Right renal pelvis (tissue), 4 donors: ENCODE measurements at places on chromosomes 1 and 21.
A peak's percentile ranks its signal among the peaks of the same experiment; 100 is the strongest.

GRCh38 chr1:194164755-194165154 lies 978.3 kb upstream of the B3GALT2 start:
- DNase-seq = peak; percentile 28

DNA sequence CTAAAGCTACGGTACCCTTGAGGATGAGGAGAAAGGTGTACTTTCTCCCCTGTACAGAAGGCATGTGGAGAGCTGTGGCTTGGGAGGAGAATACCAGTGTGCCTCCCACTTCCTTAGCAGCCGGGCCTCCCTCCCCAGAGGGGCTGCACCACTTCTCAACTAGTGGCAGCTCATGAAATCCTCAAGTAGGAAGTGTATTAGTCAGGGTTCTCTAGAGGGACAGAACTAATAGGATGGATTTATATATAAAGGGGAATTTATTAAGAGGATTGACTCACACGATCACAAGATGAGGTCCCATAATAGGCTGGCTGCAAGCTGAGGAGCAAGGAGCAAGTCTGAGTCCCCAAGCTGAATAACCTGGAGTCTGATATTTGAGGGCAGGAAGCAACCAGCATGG lies 53.1 kb upstream of the PPP2R5A start:
- DNase-seq = no peak

GRCh38 chr1:171715813-171716251 lies 26.0 kb downstream of the VAMP4 start:
- DNase-seq = peak; percentile 3

GRCh38 chr1:218451415-218451814 lies 106.3 kb downstream of the TGFB2 start:
- DNase-seq = no peak

GRCh38 chr1:192700834-192701271 lies 64.9 kb downstream of the RGS13 start:
- DNase-seq = no peak

- DNase-seq = no peak
These were observed 305.7 kb downstream of the MATN1 start for GRCh38 chr1:30417701-30418046.

GRCh38 chr1:185427264-185427663 lies 110.2 kb upstream of the IVNS1ABP start:
- no peak for DNase-seq

GRCh38 chr1:231487019-231487418 lies 41.5 kb upstream of the TSNAX start:
- no peak for DNase-seq

DNA sequence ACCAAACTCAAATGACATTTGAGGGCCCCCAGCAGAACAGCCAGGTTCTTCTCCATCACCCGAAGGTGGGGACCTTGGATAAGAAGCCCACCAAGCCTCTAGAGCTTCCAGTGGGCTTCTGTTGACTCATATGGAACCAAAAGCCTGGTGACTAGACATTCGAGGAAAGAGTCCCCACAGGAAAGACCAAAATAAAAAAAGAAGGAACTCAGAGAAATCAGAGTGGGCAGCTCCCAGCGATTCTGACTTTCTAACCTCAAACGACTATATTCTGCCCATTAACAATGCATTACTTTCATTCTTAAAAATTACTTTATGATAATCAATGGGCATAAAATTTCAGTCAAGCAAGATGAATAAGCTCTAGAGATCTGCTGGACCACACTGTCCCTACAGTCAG lies 9.6 kb upstream of the CHIT1 start:
- DNase-seq = no peak

GRCh38 chr1:227218870-227219573 lies 99.3 kb downstream of the CDC42BPA start:
- no peak for DNase-seq

- no peak for DNase-seq
These were observed 32.6 kb upstream of the RGS8 start for GRCh38 chr1:182716740-182717720.

DNA sequence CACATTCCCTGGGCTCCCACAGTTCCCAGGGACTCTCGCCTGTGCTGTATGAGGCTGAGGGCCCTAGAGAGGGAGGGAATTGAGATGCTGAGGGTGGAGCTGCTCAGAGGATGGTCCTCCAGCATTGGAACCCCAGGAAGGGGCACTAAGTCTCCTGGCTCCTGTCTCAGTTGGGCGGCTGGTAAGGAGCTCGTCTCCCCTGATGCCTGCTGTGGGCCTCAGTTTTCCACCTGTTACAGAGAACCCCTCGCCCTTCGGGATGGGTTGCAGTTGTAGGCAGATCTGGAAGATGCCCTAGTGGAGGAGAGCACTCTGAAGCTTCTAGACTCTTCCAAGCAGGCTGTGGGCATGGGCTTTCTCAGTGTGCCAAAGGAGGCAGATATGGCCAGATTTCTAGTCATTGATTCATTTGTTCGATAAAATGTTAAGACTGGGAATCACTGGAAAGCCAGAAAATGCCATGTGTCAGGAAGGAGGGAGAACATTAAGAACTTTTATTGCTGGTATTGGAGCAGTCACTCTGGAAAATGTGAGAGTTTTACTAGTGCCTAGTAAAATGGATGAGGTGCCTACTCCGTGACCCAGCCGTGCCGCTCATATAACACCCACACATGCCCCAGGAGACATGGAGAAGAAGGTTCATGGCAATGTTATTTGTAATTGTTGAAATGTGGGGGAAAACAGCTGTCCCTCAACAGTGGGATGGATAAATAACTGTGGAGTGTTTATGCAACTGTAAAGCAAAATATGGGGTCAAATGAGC lies 828 bp upstream of the MYBPH start:
- DNase-seq = no peak

- DNase-seq = no peak
These were observed 8.5 kb downstream of the UBQLN4 start for GRCh38 chr1:156045076-156045475.

- DNase-seq = peak; percentile 51
These were observed 57.7 kb downstream of the ATG4C start for GRCh38 chr1:62841587-62842169.

GRCh38 chr1:204219971-204220616 lies 6.3 kb upstream of the GOLT1A start:
- no peak for DNase-seq

DNA sequence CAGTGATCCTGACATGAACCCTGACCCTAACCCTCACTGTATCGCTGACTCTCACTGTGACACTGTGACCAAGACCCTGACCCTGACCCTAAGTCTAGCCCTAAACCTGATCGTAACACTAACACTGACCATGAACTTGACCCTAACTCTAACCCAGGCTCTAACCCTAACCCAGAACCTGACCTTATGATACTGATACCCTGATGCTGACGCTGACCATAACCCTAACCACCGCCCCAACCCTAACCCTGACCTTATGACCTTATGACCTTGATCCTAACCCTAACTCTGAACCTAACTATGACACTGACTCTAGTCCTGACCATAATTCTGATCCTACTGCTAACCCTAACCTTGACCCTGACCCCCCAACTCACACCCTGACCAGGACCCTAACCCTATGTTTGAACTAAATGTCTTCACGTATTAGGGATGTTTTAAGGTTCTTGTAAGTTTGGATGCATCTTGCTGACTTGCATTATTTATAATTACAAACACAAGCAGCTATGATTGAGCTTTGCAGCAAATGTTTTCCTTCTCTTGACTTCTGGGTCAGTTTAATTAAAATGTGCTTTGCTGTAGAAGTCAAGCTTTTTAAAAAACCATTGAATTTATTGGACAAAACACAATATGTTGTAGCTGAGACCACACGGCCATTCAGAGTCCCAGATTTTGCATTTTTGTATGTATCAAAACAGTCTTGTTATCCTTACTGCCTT lies 23.9 kb upstream of the PRSS38 start:
- no peak for DNase-seq

GRCh38 chr1:39046613-39047210 lies 20.6 kb downstream of the NDUFS5 start:
- DNase-seq = no peak

GRCh38 chr1:41286992-41287391 lies 44.9 kb upstream of the SCMH1 start:
- DNase-seq = no peak

DNA sequence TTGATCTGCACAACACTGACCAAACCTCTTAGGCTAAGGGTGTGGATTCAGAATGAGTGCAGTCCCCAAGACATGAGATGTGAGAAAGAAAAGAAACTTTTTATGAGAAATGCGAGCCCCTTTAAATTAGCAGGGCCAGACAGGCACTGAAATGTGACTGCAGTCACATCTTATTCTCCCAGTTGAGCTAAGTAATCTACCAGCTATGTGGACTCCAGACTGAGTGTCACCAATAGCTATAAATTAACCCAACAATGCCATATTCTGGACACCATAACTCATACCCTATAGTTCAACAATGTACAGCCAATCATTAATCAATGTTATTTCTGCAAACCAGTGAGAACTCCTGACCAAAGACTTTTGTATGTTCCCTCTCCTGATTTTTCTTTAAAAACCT lies 153.2 kb downstream of the COQ8A start:
- DNase-seq = no peak

DNA sequence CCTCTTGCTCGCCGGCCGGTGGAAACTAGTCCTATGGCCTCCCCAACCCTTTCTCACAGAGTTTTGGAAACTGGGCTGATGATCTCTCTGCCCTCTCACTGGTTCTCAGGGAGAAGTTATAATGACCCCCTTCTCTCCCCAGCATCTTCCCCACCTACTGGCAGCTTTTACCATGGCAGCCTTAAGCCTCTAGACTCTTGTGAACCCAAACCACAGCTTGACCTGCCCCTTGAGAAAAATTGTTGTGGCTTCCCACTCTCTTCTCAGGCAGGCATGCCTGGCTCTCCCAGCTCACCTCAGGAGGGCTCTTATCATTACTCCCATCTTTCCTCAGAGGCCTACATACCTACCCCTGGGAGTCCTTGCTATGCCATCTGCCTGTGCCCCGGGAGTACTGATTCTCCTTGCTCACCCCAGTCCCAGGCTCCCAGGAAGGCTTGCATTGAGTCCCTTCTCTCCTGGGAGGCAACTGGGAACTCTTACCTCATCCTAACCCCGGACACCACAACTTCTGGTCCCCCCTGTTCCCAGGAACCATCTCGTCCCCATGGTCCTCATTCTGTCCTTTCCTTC lies 1.6 kb downstream of the NSUN4 start:
- no peak for DNase-seq

GRCh38 chr21:26614251-26614650 lies 41.2 kb upstream of the CYYR1 start:
- no peak for DNase-seq

GRCh38 chr1:24416666-24417391 lies 1.2 kb downstream of the NIPAL3 start:
- DNase-seq = no peak

- DNase-seq = no peak
These were observed 72.8 kb downstream of the PTPRU start for GRCh38 chr1:29309075-29309474.
